Activated T-helper 1 cell treated with Interleukin-2 at 50 U/mL for 16 hours (primary cell): ENCODE measurements at places on chromosomes 7 and 10.
A peak's percentile ranks its signal among the peaks of the same experiment; 100 is the strongest.

DNA sequence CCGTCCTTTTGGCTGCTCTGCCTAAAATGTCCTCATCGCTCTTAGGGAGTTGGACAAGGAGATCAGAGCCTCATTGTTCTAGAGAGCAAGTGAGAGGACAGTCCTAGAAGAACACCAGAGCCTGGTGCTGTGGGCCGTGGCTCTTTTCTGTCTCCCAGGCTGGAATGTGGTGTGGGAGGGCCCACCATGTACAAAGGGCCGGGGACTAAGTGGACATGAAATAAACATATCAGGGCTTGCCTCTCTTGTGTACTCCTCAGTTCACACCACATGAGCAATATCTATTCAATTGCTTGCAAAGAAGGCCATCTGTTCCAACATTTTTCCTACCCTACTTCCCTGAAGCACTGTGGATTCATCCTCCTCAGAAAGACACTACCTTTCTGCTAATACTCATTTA is 510.4 kb downstream of the SUGCT start:
- no peak for DNase-seq

- no peak for DNase-seq
Measured at GRCh38 chr10:78828647-78829539, 239.9 kb upstream of the ZMIZ1 start.

DNA sequence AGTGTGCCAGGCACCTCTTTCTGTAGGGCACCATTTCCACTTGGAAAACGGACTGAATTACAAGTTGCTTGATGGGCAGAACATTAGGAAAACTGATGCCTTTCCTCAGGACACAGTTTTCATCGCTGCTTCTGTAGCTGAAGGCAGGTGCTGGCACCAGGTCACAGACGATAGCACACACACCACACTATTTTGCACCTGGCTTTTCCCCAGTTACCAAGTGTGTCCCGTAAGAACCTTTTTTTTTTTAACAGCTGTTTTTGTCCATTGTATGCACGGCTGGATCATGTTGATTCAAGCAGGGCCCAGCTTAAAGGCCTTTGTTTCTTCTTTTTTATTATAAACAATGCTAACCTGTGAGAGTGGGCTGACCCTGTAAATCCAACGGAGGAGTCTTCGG is 1.3 kb upstream of the GET4 start:
- no peak for DNase-seq

- no peak for DNase-seq
Measured at GRCh38 chr7:142443216-142444010, 185.6 kb upstream of the PRSS58 start.

DNA sequence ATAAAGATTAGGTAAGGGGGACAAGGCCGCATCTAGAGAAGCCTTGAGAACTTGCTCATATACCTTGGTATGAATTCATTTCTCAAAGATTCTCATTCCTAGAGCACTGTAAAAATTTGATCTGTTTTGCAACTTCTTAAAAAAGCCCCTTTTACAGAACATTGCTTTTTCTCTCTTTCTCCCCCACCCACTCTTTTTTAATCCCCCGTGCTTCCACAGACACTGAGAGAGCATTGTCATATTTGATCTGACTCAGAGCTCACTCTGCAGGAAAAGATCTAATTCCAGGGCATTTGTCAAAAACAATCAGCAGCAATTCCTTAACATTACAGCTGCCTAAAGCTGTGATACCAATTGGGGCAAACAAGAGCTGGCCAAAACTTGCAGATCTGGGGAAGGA is 92.0 kb downstream of the ARHGAP22 start:
- DNase-seq, result no peak

DNA sequence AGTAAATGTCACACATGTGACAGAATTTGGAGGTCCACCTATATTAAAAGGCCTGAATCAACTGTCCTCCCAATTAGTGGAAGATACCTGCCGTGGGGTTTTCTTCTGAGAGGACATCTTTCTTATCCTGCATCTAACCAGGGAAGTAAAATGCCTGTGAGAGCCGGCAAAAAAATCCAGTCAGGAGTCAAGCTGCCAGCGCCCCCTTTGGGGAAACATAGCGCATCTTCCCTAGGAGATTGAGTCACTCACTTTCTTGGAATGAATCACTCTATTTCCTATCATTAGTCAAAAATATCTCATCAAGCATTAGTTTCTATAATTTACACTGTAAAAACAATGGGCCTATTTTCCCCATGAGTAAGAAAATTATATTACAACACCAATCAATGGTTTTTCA is 66.4 kb upstream of the ANK3 start:
- DNase-seq, result no peak

- no peak for DNase-seq
Measured at GRCh38 chr10:86104156-86104555, 262.4 kb downstream of the GRID1 start.

DNA sequence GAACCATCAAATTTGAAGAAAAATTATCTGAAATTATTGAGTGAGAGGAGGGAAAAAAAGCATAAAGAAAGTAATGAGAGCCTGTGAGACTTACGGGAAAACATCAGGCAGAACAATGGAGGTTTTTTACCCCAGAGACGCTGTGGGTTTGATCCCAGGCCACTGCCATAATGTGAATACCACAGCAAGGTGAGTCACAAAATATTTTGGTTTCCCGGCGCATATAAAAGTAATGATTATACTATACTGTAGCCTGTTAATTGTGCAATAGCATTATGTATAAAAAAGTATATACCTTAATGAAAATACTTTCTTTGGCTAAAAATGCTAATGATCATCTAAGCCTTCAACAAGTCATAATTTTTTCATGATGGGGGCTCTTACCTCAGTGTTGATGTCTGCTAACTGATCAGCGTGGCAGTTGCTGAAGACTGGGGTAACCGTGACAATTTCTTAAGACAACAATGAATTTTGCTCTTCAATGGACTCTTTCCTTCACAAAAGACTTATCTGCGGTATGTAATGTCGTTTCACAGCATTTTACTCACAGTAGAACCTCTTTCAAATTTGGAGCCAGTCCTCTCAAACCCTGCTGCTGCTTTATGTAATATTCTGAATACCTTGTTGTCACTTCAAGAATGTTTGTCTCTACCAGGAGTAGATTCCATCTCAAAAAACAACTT is 97.0 kb upstream of the FAM20C start:
- DNase-seq, result no peak

- no peak for DNase-seq
Measured at GRCh38 chr10:2984682-2985081, 82.7 kb upstream of the PFKP start.

DNA sequence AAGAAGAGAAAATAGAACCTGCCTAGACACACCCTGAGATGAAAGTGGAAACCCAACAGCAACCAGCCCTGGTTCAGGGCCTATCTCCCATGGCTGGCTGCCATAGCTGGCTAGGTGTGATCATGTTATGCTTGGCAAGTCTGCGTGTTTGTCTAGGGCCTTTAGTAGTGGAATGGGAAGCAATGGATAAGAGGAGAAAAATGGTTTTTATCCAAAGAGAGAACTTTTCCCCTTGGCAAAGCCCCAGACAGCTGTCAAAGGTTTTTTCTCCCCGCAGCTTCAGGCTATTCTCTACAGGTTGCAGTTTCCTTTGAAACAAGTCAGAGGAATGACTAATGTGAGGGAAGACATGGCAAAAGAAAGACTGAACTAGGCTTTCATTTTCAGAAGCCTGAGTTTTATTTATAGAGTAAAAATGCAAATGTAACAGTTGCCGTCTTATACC is 161.5 kb downstream of the SEMA3D start:
- DNase-seq, result no peak

DNA sequence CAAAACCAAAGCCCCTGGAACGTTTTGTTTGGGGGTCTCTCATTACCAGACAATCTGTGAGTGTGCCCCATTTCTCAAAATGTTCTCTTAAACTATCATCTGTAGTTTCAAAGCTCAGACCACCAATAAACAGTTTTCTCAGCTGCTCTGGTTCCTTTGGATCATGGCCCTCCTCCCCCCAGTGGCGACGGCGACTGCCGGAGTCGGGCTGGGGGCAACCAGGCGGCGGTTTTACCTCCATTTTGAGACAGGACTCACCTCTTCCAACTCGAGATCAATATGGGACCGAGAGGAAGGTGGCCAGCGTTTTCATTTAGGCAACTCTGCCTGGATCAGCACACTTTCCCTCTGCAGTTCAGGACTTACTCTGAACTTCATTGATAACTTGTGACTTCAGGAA is 141.5 kb upstream of the ZNF32 start:
- no peak for DNase-seq

DNA sequence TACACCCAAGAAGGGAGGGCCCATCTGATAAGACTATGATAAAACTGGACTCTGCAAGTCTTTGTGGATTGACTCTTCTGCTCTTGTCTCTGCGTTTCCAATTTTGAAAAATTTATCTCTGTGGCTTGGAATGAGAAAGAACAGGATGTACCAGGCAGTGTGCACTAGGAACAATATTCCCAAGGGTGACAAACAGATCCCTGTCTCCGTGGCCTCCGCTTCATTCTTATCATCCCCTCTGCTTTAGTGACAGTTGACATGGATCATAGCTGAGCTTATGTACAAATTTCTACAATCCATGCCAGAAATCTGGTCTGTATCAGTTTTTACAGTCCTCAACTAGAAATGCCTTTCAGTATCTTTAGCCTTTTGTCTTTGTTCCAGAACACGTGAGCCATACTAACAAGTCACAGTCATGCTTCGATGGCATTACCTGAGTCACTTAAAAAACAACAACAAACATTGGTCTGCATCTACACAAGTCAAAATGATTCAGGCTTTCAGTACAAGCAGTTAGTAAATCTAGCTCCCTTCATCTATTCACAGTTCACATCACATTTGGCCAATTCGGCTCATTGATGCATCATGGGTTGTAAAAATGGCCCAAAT is 393.6 kb upstream of the CELF2 start:
- DNase-seq, result no peak

DNA sequence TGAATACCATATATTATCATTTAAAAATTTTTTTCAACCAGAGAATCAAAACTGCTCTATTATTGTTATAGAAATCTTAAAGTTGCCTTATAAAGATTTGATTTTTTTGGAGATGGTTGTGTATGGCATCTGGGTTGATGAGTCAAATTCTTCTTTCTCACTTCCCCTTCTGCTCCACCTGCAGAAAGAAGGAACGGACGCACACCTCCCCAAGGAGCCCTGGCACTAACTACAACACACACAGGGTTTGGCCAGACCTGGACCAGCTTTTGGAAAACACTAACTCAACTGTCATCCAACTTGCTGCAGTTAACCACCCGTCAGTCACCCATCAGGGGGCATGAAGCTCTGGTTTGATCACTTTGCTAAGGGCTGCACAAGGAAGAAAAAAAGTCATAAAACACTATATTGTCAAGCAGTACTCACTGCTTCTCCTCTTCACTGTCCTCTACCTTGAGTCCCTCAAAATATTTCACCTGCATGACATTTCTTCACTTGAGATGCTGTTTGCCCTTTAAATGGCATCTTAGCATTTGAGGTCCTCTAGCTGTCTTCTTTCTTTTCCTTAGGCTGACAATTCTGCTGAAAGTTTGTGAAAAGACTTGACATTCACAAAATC is 266.7 kb upstream of the PHF14 start:
- no peak for DNase-seq

DNA sequence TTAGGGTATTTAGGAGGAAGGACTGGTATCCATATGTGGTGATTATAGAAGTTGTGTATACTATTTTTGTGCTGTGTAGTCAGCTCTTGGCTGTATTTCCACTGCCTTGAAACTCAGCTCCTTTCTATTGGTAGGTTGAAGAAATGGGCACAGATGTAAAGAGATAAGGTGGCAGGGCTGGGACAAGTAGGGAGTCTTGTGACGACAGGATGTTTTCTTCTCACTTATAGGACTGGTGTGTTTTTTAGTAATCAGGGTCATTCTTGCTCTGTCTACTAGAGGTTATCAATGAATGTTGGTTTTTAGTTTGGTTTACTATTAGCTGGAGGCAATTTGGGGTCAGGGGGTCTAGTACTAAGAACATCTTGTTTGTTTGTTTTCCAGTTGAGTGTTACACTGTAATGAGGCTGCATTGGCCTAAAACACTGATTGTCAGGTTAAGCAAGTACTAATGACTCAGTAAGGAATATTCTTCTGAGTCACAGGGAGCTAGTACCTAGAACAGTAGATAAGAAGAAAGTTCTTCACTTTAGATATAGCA is 11.8 kb downstream of the UBN2 start:
- DNase-seq, result no peak

- DNase-seq, result peak; percentile 47
Measured at GRCh38 chr10:133278577-133279265, 2.1 kb upstream of the ADAM8 start.

DNA sequence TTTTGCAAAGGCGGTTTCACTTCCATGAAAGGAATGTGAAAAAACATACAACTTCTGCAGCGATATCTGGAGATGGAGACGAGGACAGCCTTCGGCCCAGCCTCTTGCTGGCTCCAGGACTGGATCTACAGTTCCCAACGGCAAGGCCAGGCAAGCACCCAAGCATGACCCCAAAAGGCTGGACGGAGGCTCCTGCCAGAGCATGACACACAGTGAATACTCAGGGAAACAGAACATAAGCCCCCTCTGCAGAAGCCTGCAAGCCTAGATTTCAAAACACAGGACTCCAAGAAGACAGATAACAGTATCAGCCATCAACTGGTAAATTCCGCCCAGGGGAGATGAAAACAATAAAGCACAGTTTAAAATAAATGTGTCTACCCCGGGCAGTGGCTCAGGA is 3.3 kb upstream of the LRRC27 start:
- no peak for DNase-seq

- no peak for DNase-seq
Measured at GRCh38 chr10:35335133-35336083, 901 bp upstream of the CCNY start.

DNA sequence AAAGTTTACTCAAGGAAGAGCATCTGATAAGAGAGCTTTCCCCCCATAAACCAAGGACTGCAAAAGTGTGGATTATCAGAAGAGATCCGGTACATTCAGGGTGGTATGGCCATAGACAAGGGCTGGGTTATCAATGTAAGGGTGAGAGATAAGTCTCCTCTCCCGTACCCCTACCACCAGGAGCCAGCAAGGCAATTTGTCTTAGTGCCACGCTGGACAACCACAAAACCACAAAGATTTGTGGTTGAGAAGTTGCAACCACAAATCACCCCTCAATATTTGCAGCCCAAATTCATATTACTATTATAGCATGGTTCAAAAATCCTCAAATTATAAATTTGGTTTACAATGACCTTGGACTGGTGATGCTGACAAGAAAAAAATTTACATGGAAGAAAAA is 2.3 kb upstream of the ZSCAN25 start:
- no peak for DNase-seq
